ENCODE measurements at places on chromosomes 16 and 17.

- no peak for DNase-seq
These were observed 228.5 kb upstream of the PMFBP1 start for GRCh38 chr16:72400257-72401083.

DNA sequence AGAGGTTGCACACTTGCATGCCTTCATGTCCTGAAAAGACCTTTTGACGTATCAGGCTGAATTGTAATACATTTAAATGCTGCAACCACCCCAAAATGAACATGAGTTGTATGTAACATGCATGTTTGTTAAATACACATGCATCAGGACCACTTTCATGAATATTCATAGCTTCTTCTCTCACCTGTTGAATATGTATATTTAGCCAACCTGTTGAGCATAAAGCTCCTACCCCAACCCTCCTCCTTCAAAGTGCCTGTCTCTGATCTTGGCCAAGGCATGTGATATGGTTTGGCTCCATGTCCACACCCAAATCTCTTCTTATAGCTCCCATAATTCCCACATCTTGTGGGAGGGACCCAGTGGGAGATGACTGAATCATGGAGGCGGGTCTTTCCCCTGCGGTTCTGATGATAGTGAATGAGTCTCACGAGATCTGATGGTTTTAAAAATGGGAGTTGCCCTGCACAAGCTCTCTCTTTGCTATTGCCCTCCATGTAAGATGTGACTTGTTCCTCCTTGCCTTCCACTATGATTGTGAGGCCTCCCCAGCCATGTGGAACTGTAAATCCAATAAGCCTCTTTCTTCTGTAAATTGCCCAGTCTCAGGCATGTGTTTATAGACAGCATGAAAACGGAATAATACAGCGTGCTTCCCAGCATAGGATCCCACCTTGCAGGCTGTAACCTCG, 3.8 kb upstream of the CRYM start:
- DNase-seq, result no peak

DNA sequence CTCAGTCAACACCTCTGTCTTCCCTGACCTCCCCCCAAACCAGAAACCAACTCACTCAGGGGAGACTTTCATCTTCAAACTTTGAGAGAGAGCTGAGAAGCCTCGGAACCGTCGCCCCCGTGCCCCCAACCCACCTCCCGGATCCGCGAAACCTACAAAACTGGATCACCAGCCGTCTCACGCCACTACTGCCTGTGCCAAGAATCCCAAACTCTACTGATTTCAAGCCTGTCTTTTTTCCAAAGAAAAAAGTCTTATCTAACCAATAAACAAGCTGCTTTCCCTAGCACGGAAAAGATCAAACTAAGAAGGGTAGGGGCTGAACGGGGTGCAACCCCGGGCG, 2.0 kb downstream of the AXIN2 start:
- no peak for DNase-seq

GRCh38 chr17:80252871-80253270, 7.8 kb upstream of the RNF213 start:
- no peak for DNase-seq

GRCh38 chr16:87446479-87446878, 46.3 kb downstream of the ZCCHC14 start:
- no peak for DNase-seq

- peak; percentile 22 for DNase-seq
These were observed 3.2 kb upstream of the HAP1 start for GRCh38 chr17:41737680-41738023.

DNA sequence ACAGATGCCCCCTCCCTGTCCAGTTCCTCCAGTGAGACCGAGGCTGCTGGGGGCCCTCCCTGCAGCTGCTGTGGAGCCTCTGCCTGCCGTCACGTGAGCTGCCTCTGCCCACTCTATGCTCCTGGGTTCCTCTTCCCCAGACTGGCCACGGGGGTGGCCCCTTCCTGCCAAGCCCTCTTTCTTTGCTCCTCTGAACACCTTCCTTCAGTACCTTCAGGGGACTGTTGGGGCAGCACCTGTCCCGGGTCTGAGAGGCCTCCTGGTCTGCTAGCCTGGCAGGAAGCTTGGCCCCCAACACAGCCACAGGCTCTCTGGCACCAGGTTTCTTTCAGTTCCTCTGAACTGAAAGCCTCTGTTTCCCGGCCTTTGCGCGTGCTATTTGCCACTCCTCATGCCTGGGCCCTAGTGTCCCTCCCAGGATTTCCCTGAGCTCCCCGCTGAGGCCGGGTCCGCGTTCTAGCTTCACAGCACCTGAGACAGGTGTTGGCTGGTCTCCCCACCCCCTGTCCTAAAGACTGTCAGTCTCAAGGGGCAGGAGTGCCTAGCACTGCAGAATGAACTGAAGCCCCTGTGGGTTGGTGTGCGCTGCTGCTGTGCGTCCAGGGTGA, 6.6 kb upstream of the ATP6V0C start:
- DNase-seq, result no peak

DNA sequence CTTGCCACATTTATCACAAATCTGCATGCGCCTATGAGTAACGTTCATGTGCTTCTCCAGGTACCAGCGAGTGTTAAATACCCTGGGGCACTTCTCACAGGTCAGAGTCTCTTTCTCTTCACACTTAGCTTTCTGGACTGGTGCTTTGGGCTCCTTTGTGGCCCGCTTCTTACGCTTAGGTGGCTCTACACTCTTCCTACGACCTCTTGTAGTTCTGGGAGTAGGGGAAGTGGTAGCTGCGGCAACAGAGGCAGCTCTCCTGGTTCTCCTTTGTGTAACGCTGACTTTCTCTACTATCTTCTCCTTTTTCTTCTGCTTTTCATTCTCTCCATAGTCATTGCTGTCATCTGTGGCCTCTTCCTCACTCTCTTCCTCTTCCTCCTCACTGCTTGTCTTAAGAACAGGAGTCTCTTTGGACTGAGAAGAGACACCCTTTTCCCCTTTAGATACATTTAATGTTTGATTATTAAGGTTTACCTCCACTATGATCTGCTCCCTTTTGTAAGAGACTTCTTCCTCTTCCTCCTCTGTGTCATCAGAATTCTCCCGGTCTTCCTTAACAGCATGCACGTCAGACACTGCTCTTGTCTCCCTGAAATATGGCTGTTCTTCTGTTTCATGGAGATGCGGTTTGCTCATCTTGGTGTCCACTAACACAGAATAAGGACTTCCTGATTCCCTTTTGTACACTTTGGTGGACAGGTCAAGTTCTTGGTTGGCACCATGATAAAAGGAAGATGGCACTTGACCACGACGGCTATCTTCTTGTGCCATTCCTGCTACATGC, 45.0 kb downstream of the ZNF652 start:
- DNase-seq, result no peak

DNA sequence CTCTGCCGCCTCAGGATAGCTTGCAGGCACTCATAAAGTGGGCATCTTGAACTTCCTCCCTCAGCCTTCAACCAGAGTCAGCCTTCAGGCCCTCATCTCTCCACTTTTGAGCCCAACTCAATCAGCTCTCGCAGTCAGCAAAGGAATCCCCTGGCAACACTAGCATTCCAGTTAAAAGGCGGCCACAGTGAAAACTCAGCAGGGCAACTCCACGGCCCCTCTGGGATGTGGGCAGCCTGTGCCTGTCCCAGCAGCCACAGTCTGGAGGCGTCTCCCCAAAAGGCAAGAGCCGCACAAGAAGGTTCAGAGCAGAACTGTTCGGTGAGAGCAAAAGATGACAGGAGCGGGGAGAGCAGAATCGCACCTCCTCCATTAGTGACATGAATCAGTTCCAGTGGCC, 9.0 kb downstream of the TMEM11 start:
- DNase-seq, result no peak

GRCh38 chr17:75539967-75540729, 14.7 kb downstream of the LLGL2 start:
- no peak for DNase-seq

- peak; percentile 100 for DNase-seq
These were observed at the start of gene CDT1 for GRCh38 chr16:88803264-88803987. Gene CDT1 (plus strand): TSS chr16:88803789. CDS start chr16:88803832, 43 bp downstream.

GRCh38 chr16:70608521-70608920, 37.8 kb upstream of the IL34 start:
- no peak for DNase-seq

GRCh38 chr17:47277921-47278320, 24.3 kb downstream of the ITGB3 start:
- no peak for DNase-seq

DNA sequence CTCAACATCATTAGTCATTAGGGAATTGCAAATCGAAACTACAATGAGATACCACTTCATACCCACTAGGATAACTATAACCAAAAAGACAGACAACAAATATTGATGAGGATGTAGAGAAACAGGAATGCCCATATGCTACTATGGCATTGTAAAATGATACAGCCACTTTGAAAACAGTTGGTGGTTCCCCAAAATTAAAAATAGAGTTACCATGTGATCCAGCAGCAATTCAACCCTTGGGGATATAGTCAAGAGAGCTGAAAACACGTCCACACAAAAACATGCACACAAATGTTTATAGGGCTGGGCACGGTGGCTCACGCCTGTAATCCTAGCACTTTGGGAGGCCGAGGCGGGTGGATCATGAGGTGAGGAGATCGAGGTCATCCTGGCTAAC, 10.0 kb upstream of the PECAM1 start:
- DNase-seq, result no peak

- peak; percentile 79 for DNase-seq
These were observed 37.9 kb downstream of the SOX8 start for GRCh38 chr16:1019231-1020090.

DNA sequence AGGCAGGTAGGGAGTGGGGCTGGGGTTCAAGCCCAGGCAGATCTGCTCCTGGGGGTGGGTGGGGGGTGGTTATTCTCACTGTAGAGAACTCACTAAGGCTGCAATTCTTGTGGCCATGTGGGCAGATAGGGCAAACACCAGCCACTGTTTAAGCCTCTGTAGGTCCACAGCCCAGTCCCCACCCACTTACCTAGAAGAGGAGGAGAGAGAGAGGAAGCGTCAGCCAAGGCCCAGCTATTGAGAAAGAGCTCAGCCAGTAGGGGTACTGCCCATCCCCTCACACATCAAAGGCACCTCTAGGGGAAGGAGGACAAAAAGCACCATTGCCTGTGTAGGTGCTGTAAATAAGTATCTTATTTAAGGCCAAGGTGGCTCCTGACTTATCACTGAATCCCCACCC, 12.9 kb downstream of the KRT16 start:
- no peak for DNase-seq

DNA sequence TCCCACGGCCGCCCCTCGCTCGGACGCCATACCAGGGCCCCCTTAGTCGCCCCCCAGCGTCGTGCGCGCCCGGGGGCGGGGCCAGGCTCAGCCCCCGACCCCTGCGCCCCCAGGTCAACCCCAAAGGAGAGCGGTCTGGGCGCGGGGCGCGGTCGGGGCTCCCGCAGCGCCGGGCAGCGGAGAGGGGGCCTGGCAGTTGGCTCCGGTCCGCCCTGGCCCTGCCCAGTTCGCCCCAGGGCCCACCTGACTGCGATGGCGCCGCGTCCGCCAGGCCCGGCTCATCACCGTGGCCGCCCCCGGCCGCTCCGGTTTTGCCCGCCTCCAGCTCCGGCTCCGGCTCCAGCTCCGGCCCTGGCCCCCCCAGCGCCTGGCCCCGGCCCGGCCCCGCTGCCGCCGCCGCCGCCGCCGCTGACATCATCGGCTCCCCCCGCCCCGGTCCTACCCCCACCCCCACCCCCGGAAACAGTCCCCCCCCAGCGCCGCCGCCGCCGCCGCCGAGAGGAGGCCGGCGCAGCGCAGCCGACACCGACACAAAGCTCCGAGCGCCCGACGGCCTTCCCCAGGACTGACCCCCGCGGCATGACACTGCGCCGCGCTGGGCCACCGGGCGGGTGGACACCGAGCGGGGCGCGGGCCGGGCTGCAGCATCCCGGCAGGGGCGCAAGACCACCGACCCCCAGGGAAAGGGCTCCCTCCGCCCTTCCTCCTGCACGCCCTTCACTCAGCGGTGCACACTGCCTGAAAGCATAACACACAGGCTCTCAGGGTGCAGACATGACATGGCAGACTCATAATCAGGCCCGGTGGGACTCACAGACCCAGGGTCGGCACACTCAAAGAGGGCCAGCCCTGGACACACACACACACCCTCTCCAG, at the start of gene ZBTB4:
Gene ZBTB4, minus strand, starts transcription at position 419 of the 876 bp plus-strand sequence. CDS start 12,830 bp downstream, outside the sequence.
- DNase-seq, result peak; percentile 85

DNA sequence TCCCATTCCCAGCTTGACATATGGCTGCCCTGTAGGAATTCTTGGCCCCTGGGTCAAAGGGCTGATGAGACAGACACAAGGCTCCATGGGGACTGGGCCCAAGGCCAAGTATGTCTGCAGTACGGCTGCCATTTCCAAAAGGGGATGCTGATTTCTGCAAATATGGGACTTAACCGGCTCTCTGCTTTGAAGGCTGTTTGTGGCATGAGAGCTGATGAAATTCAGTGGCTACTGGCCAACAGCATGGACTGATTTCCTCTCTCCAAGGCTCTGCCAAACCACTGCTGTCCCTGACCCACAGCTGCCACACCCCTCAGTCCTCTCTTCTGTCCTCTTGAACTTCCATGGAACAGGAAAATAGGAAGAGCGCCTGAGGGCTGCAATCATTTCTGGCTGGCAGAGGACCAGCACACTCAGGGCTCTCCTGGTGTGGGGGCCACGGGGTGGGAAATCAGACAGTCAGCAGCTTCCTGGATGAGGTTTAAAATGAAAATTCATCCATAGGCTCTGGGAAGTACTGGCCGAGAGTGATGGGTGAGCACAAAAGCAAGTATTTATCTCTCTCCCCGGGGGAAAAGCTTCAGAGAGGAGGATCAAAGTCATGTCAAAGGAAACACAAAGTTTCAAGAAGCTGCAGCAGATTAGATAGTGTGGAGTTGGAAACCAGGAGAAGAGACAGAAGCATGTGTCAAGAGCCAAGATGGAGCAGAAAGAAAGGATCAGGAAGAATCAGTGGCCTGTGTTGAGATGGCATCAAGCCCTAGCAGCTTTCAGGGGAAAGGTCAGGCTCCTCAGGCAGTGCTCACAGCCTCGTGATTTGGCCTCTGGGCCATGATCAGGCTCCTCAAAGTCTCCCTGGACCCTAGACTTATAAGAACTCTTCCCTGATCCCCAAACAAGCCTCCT, 64.1 kb upstream of the SREBF1 start:
- peak; percentile 41 for DNase-seq

DNA sequence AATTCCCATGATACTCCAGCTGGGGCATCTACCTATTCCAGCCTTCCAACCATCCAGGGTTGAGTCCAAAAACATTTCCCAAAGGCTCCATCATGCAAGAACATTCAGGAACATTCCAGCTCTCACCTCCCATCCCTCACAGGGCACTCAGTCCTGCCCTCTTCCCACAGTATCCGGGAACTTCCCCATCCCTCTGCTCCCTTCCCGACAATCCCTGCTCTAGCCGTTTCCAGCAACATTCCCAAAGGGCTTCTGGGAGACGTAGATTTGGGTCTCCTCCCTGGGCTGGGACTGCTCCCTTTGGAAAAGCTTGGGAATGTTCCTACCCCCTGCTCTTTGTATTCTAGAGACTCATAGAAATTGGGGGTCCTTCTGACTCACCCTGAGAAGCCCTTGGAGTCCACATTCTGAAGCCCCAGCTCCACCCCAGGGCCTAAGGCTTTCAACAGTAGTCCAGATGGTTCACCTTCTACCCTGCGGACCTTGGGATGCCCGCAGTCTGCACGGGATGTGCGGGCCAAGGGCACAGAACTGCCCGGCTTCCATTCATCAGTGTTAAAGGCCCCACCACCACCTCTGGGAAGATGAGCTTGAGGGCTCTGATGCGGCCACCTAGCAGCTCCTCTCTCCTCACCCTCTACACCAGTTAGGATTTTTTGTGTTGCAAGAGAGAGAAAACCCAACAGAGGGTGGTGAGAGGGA, 25.4 kb downstream of the NGFR start:
- DNase-seq, result no peak
